ENCODE measurements at places on chromosomes 1 and 21.

- no peak for DNase-seq
Measured at GRCh38 chr1:7196036-7196911, 411.0 kb downstream of the CAMTA1 start.

DNA sequence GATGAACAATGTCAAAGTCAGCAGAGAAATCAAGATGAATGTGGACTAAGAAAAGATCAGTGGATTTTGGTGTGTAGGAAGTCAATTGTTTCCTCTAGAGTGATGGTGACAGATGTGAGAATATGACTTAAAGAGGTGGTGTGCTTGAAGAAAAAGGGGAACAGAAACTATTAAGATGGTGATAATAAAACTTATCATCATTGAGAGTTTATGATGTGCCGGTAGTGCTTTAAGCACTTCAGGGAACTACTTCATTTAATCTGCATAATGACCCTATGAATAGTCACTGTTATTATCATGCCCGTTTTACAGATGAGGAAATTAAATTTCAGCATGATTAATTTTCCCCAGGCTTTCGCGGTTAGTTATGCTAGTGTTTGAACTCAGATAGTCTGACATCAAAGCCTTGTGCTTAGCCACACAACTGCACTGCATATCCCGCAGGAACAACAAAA lies 246.9 kb upstream of the LRRC7 start:
- no peak for DNase-seq

GRCh38 chr1:19648689-19649088 lies 4.6 kb downstream of the NBL1 start:
- DNase-seq = no peak

- DNase-seq = no peak
Measured at GRCh38 chr1:179767996-179768395, 24.9 kb downstream of the FAM163A start.

DNA sequence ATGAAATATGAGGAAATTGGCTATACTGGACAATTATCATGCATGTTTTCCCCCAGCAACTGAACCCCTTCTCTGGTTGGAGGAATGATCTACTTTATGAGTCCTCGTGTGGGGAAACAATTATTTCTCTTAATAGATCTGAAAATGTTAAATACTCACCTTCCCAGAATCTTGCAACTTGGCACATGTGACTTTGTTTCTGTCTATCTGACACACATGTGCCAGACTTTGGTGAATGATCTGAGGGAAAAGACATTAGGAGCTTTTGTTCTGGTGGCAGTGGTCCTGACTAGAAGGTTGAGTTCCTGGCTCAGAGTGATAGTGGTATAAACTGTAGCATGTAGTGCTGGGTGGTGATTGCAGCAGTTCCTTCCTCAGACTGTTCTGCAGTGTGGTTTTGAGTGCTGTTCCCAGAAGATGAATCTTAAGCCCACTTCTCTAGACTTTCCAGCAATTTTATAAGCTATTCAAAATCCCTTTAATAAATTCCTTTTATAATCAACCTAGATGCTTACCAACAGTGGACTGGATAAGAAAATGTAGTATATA lies 59.3 kb upstream of the B3GALNT2 start:
- no peak for DNase-seq

DNA sequence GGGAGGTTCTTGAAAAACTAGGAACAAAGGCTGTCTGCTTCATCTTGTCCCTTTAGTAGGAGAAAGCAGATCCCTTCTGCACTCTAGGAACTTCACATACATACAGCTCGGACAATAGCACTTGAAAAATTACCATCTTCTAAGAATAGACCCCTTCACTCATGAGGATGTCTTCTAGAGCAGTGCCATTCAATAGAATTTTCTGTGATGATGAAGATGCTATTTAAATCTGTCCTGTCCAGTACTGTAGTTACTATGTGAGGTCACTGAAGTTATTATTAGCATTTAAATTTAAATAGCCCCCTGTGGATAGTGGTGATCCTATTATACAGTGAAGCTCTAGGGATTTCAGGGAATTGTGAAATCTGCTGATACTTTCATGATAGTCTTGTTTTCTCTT lies 46.4 kb upstream of the RAB3GAP2 start:
- DNase-seq = no peak

GRCh38 chr1:47229031-47229885 lies 2.8 kb downstream of the TAL1 start:
- DNase-seq = no peak

- no peak for DNase-seq
Measured at GRCh38 chr1:233331676-233332519, 4.4 kb downstream of the MAP3K21 start.

- no peak for DNase-seq
Measured at GRCh38 chr1:230735447-230735846, 11.7 kb upstream of the CAPN9 start.
